ENCODE measurements at places on chromosomes 16 and 17.

DNA sequence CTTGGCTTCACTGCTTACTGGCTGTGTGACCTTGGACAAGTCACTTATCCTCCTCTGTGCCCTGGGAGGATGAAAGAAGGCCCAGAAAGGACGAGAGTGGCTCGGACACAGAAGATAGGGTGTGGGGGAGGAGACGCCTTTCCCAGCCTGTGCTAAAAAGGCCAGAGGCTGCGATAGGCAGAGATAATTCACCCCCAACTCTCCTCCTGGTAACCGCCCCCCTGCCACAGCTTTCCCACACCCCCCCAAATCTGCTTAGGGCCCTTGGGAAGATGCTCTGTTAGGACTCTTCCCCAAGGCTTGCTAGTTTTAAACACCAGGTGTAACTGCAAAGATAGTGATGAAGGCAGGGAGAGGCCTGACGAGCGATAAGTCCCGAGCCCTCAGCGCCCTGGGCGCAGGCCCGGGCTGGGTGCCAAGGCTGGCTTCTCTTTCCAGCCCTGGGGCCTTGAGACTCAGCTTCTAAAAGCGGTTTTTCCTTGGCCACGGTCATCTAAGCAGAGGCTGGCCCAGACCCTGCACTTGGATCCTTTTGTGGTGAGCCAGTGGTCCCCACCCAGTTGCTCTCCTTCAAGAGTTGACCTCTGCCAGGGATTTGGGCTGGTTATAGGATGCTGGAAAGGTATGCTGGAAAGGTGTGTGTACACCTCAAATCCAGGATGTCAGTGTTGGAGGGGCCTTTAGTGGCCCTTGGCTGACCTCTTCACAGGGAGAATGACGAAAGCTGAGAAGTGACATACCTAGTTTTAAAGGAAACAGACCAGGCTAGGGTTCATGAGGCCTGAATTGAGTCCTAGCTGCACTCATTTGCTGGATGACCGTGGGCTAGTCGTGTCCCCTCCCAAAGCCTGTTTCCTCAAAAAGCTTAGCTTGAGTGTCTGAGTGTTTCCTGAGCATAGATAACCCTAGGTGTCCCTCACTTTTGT is 3.4 kb upstream of the PPP1R9B start:
- no peak for DNase-seq

DNA sequence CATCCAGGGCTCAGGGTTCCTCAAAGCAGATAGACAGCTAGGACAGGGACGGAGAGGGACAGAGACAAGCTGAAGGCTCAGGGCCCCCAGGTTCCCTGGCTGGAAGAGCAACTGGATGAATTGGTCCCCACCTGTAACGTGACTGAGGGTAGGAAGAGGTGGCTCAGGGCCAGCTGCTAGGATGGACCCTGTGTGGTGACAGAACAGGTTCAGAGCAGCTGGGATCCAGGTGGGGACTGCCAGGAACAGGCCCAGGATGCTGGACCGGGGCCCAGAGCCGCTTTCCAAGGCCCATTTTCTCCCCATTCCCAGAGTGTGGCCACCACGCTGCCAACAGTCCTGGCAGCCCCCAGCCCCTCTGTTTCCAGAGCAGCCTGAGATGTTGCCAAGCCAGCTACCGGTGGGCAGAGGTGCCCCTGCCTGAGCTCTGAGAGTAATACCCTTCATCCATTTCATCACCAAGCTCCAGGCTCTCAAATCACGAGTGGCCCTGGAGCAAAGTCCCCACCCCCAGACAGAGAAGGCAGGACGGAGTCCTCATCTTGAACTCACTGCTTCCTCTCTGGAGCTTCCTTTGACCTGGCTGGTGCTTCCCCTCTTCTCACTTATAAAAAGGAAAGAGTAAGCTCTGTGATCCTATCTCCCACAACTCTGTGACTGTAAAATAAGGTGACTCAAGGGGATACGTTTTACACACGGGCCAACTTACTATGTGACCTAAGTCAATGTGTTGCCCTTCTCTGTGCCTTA is 79.6 kb downstream of the TMEM132E start:
- DNase-seq, result no peak

DNA sequence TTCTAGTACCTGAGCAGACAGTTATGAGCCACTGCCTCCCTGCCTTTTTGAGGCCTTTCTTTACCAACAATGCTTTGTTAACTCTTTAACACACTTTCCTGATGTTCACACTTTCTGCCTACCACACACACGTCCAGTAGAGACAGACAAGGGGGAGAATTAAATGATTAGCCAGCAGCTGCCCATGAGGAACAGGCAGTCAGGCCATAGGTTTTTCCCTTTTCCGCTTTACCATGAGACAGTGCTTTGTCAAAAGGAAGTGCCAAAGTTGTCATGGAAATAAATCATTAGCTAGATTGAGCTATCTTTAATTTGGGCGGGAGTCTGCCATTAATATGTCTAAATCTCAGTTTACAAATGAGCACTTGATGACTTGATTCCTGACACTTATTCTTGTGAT is 102.1 kb downstream of the PITPNC1 start:
- DNase-seq, result no peak

DNA sequence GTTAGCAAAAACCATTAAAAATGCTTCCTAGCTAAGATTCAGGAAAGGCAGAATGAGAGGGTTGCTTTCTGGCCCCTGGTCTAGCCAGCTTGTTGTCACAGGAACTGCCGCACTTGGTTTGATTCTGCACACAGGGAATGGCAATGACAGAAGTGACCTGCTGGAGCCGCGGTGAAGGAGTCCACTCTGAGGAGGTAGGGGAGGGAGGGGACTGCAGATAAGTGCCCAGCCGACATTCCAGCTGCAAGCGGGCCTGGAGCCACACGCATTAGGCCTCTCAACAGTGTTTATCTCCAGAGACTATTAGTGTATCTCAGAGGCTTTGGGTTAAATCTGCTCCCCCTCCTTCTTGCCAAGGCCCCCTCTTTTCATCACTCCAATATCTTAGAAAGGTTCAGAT is 38.6 kb downstream of the CDRT15 start:
- no peak for DNase-seq

DNA sequence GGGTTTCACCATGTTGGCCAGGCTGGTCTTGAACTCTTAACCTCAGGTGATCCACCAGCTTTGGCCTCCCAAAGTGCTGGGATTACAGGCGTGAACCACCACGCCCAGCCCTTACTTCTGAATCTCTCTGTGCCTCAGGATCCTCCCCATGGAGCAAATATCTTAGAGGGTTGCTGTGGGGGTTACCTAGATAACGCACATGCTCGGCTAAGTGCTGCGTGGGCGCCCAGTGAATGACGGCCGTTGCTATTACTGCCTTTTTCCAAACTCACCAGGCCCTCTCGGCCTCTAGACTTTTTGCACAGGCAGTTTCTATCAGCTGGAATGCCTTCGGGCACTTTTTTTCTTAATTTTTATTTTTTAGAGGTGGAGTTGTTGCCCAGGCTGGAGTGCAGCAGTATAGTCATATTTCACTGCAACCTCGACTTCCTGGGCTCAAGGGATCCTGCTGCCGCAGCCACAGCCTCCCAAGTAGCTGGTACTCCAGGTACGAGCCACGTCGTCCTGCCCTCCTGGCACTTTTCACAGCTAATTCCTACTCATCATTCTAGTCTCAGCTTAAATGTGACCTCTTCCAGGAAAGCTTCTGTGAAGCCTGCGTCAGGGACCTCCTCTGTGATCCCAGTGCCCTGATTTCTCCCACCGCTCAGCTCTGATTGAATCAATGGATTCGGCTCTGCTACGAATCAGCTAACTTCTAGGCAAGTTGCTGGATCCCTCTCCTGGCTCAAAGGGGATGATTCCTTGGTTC is 8.6 kb downstream of the CCDC102A start:
- no peak for DNase-seq

DNA sequence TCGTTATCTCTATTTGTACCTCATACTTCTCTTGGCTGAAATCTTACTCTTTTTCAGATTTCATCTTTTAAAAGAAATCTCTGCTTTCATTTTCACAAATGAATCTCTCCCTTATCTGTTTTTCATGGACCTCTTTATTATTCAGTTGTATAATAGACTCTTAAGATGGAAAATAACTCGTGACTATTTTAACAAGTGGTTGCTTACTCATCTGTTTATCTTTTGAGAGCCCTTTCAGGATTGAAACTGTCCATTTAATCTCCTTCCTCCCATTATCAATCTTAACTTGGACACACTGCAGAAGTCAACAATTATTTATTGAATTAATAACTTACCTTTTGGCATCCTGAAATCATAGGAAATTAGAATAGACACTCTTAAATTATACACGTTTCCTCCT is 68.8 kb downstream of the ABCA8 start:
- DNase-seq, result no peak

DNA sequence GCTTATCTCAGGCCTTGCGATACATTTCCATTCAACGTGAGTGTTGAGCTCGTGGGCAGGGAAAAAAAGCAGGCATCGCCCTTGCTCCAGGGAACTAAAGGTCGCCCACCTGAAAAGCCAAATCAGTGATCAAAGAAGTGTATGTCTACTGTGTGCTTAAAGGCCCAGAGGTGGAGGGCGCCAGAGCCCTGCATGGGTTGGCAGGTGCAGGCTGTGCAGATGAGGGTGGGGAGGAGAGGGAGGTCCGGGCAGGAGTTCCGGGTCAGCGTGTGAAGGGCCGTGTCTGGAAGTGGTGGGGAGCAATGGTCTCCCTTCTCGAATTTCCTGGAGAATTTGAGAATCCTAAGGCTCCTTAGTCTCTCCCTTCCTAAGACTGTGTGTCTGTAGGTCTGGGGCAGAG is 7.2 kb downstream of the ADAM11 start:
- DNase-seq, result no peak

DNA sequence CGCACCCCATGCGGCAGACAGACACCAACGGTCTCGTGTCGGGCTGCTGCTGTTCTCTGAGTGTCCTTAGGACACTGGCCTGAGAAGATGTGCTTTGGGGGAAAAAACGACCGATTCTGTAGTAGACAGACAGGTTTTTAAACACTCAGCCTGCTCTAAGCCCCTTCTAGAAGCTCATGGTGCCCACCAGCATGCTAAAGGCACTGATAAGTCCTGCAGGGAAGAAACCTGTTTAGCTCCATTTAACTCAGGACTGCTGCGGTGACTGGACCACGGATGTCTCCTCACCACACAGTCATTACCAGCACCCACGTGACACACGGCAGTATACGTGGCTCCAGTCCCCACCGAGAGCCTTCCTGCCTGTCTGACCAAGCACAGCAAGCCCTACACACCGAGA is 19.1 kb upstream of the APRT start:
- DNase-seq, result no peak

- DNase-seq, result no peak
Observed at GRCh38 chr17:1119924-1120323, 59.9 kb downstream of the ABR start.

- DNase-seq, result no peak
Observed at GRCh38 chr17:17400070-17400469, 76.7 kb upstream of the MED9 start.

- DNase-seq, result no peak
Observed at GRCh38 chr17:59550703-59551102, 14.7 kb upstream of the DHX40 start.

DNA sequence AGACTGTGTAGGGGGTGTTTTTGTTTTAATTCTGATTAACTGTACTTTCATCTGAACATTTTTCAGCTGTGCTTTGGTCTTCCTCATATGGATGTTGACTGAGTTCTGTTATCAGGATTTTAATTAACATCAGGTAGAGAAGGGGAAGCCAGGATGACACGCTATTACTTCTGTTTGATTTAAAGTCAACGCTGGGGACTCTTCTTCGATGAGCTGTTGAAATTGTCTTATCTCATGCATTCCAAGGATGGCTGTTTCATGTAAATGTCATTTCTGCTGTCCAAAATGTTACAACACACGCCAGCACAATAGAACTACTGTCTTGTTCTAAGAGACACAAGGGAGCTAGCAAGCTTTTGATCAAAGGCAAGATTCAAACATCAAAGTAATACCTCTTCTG is 263.3 kb upstream of the CDH5 start:
- no peak for DNase-seq

DNA sequence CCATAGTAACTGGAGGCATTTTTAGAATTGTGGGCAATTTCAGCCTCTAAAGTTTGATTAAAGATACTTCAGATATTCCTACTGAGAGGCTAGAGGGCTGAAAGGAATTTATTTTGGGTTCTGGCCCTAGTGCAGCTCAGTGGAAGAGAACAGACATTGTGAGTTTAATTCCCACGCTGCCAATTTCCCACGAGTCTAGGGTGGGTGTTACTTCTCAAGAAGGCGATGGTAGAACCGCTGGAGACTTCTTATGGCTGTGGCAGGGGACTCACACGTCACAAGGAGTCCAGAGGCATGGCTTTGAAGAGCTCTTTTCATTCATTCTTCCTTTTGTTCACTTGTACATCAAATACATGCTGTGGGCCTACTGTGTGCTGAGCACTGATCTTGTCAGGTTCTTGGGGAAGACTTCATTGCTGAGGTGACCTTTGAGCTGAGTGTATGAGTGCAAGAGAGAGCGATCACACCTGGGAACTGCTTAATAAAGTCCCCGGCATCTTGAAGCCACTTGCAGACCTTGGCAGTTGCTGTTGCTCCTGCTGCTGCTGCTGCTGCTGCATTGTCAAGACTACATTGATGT is 111.7 kb downstream of the WWOX start:
- no peak for DNase-seq

DNA sequence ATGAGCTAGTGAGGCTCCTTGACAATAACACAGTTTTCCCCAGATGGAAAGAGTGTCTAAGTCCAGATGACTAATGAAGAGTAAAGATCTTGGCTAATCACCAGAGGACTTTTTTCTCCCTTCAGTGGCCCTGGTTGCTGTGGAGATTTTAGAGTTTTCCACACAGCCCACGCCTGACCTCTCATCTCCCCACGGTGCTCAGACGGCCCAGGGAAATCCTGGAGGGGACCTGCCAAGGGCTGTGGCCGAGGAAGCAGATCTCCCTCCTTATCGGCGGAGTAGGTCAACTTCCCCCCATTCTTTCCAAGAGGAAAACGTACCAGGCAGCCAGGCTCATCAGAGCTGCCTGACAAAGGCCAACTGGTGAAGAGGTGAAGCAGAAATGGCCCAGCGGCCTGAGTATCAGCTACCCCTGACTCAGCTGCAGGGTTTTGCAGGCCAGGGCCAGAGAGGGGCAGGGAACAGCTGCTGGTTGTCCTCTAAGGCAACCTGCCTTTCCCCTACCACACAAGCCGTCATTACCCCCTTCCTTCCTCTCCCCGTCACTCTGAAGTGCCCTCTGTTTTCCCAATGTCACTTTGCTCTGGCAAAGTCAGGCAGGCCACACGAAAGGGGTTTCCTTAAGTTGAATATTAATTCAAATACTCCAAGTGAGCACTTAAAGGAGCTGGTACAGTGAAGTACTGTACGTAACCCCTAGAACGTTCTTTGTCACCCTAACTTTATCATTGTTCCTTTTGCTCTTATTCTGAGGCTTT is 140.2 kb upstream of the ADAMTS18 start:
- no peak for DNase-seq

- no peak for DNase-seq
Observed at GRCh38 chr17:29250666-29251065, 4.0 kb downstream of the CRYBA1 start.

- DNase-seq, result no peak
Observed at GRCh38 chr17:31374503-31374902, 17.0 kb upstream of the RAB11FIP4 start.

DNA sequence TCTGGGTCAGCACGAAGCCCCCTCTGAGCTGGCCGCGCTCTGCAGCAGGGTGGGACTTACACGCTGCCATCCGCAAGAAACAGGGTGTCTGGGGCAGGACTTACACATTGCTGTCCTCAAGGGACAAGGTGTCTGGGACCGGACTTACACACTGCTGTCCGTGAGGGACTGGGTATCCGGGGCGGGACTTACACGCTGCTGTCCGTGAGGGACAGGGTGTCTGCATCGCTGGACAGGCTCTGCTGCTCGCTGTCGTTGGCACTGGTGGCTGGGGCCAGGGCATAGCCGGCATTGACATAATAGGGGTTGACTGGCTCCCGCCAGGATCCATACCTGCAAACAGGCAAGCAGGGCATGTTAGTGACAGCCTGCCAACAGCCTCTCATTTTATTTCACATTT is 31.4 kb downstream of the PDIA2 start:
- DNase-seq, result no peak
